Activated CD8-positive, alpha-beta T cell treated with anti-CD3 and anti-CD28 coated beads, Interleukin-2, amount 10 ng/mL, durations not matched to agents 7 days and 5 days (primary cell): ENCODE measurements at places on chromosomes 1 and 21. TPM values are rescaled to one million over a fixed set of nuclear protein-coding genes. Genes with fewer than 3 reads are reported as not detected.

DNA sequence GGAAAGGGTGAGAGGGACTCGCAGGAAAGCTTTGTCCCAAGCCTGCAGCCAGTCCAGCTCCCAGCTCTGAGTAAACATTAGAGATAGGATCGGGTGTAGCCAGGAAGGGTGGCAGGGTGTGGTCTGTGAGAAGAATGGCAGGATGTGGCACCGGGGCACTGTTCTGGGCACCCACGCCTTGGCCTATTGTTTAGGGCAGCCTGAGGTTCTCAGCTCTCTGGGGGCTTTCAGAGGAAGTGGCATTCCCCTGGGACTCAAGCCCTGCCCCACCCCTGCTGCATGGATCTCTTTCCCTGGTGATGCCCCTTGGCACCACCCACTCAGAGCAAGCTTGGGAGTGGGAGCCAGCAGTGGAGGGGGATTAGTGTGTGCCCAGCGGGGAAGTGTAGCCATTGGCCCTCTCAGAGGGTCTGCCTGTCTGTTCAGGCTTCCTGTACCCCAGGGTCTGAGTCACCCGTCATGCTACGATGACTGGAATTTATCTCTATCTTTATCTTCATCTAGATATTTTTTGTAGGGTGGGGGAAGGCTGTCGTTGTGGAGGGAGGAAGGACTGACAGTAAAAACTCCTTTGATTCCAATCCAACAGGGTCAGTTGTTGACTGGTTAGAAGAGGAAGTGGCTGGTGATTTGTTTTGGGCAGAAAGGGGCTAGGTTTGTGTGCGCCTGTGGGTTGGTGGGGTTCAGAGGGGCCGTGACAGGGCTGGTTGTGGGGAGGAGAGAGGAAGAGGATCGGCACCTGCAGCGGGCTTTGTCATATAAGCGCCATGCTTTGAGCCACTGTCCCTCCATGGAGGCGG is 31.6 kb downstream of the SOX13 start:
- peak; percentile 38 for DNase-seq

DNA sequence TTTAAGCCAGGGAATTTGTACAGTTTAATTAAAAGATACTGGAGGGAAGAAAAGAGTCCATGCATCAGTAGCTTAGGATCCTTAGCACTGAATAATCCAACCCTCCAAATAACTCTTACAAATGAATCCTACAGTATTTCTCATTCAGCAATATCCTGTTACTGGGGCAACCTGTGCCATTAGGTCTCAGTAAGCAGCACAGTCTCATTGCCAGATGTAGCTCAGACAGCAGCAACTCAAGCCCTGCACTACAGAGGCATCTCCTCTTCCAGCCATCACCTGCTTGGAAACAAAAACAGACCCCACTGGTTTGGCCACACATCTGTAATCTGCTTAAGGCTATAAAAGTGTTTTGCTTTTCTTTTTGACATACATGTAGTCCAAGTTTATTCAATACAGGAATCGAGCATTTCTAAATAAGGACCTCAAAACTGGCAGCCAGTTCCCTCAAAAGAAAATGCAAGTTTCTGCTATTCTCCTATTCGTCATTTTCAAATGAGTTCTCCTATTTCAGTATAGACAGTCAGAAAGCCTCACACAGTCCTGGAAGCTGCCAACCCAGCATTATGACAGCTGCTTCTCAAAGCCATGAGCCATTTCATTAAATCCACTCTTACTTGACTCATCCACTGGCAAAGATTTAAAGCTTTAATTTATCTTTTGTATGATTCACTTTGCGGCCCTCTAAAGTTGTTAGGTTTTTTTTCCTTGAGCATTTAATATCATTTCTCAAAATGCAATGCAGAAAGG is 129.0 kb downstream of the APP start:
- no peak for DNase-seq

- DNase-seq: no peak
Measured at GRCh38 chr1:56414728-56415224, 164.6 kb downstream of the PLPP3 start.

DNA sequence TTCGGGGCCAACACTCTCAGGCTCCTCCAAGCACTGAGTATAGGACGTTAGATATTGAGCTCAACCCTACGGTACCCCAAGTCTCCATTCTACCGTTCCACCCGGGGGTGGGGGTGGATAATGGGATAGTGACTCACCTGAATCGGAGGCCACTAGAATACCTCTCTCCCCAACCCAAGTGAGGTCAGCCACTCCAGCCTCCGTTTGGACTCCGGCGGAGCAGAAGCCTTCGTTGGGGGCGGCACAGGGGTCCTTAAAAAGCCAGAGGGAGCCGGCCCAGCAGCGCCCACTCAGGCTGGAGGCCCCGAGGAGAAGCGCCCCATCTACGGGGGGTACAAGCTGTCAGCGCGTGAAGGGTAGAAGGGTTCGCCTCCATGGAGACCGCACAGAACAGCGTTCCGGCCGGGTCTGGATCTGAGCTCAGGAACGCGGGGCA is 556 bp downstream of the WDR77 start:
- DNase-seq: no peak

Gene RHBG
- total RNA-seq: not detected
